NT2/D1 (cell line): ENCODE measurements at places on chromosomes 7 and 10.

- no peak for DNase-seq
Observed at GRCh38 chr10:8079126-8079525, 24.6 kb downstream of the GATA3 start.

DNA sequence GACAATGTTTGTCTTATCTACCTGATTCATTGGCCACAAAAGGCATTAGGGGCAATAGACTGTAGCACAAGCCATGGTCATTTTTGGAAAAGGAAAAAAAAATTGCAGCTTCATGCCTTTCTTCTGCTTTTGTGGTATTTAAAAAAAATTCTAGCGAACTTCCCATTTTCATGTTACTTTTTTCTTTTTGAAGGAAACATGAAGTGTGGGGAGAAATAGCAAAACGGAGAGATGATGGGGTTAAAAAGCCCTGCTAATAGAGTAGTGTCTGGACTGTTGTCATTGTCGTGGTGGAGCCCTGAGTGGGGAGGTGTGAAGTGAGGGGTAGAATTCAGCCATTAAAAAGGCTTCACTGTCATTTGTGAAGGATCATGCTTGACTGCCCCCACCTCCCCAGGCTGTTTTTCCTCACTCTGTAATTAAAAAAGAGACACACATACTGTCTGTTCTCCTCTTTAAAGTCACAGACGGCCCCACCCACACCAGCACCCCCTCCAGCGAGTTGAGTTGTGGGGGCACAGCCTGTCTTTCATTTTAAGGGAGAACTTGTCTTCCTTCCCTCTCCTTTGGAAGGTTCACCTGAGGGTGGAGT lies 272.4 kb downstream of the CREB5 start:
- no peak for DNase-seq

- DNase-seq, result no peak
Observed at GRCh38 chr7:116429986-116430619, 69.4 kb upstream of the CAV2 start.

DNA sequence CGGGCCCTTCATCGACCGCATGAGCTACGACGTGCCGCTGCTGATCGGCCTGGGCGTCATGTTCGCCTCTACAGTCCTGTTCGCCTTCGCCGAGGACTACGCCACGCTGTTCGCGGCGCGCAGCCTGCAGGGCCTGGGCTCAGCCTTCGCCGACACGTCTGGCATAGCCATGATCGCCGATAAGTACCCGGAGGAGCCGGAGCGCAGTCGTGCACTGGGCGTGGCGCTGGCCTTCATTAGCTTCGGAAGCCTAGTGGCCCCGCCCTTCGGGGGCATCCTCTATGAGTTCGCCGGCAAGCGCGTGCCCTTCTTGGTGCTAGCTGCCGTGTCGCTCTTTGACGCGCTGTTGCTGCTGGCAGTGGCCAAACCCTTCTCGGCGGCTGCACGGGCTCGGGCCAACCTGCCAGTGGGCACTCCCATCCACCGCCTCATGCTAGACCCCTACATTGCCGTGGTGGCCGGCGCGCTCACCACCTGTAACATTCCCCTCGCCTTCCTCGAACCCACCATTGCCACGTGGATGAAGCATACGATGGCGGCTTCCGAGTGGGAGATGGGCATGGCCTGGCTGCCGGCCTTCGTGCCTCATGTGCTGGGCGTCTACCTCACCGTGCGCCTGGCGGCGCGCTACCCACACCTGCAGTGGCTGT lies 1.2 kb downstream of the SLC18A3 start:
- DNase-seq, result no peak

GRCh38 chr10:31920538-31920937 lies 8.1 kb downstream of the ARHGAP12 start:
- no peak for DNase-seq

DNA sequence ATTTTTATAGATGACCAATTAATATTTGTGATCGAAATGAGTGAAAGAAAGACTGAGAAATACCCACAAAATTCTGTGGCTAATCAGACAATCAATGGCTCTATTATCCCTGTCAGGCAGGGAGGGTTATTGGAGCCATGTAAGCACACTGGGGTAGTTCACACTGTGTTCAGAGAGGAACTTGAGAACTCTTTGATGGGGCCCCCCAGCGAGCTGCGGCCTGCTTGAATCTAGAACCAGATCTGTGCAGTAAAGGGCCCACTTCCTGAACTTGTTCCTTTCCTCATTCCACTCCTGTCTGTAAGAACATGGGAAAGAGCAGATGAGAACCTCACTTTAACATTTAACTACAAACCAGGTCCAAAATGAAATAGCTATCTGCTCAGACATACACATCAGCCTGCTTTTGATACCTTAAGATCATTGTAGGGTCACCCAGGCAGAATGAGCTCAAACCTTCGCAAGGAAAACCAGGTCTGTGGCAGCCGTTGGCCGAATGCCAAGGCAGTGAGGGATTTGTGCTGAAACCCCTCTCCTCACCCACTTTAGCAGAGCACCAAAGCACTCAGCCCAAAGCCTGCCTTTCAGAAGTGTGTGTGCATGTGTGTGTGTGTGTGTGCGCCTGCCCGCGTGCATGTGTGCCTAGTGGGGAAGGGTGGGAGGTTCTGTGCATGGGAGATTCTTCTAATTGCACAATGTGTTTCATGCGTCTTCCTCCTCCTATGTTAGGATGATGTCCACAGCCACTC lies 365.6 kb upstream of the MGMT start:
- no peak for DNase-seq

DNA sequence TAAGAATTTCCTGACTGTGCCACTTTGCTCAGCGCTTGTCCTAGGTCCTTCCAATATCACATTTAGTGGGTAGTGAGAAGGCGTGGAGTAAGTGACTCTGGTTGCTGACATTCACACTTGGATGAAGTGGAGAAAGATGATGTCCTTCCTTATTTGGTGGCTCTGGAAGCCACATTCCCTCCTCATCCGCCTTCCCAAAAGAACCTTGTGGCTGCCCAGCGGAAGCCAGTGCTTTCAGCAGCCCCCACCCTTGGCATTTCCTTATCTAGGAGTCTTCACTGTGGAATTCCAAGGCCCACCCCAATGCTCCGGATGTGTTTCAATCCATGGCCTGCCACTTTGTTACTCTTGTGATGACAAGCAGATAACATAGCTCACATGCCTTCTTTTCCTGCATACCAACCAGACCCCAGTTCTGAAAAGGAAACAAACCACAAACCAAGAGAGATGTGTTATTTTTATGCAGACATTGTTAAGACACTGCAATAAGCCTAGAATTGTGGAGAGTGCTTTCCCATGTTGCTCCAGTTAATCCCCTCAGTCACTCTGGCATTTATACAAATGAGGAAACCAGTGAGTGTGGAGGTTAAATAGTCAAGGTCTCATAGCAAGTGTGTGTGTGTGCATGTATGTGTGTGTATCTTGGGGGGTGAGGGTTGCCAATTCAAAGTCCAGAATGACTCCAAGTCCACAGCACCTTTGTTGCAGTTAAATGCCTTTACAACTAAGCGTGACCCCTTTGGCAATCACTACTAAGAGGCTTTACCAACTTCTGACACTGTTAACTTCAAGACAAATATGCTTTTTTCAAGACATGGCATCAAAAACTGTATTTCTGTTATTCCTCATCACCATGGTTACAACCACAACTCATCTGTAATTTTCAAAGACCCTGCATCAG lies 10.3 kb upstream of the ANKRD1 start:
- DNase-seq, result peak; percentile 84
